T-helper 1 cell (primary cell): ENCODE measurements at places on chromosomes 5 and 9.

DNA sequence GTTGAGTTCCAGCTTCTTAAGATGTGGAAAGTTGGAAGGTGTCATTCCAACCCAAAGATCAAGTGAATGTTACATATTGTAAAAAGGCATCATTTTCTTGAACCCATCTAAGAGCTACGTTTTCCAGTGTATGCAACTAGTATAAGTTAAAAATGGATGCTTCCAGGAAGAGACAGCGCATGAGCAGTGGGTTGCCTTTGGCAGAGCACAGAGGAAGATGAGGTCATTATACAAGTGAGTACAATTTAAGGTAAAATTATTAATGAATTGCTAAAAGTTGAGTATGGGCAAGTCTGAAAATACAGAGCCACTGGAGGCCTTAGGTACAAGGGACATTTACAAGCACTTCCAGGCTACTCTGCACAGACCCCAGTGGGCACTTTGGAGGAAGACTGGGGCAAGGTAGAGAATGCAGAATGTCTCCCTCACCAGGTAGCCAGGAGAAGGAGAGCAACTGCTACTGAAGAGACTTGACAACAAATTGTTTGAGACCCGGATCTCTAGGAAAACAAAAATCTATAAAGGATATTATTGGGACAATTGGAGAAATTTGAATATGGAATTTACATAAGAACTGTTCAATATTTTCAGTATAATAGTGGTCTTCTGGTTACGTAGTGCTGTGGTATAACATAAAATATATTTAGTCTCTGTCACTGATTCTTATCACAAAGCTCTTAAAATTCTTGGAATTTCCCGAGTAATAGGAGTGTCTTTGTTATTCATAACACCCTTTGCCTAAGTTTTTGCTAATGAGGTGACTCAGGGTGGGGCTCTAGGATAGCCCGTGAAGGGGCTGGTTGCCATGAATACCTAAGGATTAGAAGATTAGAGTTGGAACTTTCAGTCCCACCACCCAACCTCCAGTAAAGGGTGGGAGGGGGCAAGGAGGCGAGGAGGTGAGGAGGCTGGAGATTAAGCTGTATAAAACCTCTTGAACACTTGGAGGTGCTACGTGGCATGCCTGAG is 129.9 kb upstream of the FER start:
- no peak for DNase-seq

GRCh38 chr5:180468732-180469585 is 25.2 kb upstream of the CNOT6 start:
- DNase-seq: no peak

GRCh38 chr9:2602704-2603116 is 18.9 kb upstream of the VLDLR start:
- DNase-seq: no peak

DNA sequence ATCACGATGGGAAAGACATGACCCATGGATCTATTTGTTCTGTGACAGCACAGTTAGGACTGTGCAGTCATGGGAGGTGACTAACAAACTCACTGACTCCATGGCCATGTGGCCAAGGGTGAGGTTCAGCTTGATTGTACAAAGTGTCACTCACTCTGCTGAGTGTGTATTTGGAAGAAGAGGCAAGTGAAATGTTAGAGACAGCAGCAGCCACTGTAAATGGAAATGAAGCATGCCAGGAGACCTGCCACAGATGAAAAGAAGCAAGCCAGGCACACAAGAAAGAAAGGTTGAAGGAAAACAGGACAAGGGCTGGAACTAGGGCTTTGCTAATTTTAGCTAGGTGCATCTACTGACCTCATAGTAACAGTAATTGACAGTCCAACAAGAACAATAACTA is 42.7 kb upstream of the PALM2AKAP2 start:
- no peak for DNase-seq

DNA sequence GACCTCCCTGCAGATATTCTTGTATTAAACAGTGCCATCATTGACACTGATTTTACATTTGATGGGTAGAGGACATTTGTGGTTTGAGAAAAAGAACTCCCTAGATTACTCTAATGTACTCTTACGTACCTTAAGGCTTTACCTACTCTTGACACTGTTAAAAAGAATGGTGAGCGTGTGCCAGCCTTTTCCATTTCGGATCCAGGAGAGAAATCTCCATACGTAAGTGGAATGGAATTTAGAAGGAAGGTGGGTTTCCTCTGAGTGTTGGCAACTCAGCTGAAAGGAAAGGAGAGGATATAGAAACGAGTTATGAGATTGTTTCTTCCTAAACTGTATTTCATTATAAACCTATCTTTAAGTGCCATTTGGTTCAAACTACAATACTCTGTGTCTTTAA is 40.9 kb downstream of the TNPO1 start:
- DNase-seq: no peak

DNA sequence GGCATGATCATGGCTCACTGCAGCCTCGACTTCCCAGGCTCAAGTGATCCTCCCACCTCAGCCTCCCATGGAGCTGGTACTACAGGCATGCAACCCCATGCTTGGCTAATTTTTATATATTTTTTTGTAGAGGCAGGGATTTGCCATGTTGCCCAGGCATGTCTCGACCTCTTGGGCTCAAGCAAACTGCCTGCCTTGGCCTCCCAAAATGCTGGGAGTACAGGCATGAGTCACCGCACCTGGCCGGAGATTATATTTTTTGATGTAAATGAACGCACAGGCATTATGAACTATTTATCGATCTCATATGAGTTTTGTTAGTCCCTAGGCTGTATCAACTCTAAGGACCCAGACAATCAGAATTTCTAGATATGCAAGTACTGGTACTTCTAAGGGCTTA is 25.5 kb upstream of the CEP120 start:
- DNase-seq: no peak

DNA sequence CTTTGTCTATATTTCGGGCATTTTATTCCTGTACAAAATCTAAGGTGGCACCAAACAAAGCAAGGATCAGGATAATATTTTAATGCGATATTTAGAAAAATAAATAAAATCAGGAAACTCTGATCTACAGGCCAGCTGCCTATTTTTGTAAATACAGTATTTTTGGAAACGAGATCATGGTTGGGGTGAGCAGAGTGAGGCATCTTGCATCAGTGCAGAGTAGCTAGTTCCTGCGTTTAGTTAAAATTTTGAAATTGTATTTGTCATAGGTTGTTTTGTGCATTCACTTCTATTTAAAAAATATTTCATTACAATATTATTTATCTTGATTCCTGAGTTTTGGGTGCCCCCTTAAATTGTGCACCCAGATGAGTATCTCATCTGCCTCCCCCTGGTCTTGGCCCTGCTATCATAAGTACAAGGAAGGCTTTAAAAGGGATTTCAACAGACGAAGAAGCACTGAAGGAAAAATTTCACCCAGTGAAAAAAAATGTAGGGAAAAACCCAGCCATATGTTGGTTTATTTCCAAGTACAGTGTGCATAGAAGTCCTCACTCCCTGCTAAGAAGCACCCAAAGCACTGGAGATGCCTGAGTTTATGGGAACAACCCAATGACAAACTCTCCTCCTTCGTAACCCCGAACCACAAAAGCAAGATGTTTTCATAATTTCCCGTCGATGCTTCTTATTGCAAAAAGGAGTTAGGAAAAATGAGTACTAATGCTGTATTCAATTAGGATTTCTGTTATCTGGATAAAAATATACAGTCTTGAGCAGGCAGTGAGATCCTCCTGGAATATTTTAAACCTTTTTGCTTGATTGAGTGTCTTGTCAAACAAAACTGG is 304.7 kb upstream of the CLINT1 start:
- DNase-seq: no peak

- no peak for DNase-seq
Measured at GRCh38 chr9:103483471-103484096, 488.5 kb downstream of the CYLC2 start.

DNA sequence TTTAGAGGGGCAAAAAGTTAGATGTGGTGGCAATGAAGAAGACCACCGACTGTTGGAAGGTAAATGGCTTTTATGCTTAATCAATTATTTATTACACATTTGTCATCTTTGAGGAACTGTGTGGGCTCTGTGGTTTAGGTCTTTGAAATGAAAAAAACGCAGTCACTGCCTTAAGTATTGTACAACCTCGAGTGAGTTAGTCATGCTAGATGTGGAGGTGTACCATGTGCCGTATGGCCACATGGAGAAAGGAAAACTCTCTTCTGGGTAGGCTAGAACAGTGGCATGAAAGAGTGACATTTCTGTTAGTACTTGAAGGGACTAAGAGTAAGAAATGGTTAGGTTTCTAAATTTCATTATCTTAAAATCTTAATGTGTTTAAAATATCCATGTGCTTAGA is 166.1 kb downstream of the HACD4 start:
- no peak for DNase-seq

DNA sequence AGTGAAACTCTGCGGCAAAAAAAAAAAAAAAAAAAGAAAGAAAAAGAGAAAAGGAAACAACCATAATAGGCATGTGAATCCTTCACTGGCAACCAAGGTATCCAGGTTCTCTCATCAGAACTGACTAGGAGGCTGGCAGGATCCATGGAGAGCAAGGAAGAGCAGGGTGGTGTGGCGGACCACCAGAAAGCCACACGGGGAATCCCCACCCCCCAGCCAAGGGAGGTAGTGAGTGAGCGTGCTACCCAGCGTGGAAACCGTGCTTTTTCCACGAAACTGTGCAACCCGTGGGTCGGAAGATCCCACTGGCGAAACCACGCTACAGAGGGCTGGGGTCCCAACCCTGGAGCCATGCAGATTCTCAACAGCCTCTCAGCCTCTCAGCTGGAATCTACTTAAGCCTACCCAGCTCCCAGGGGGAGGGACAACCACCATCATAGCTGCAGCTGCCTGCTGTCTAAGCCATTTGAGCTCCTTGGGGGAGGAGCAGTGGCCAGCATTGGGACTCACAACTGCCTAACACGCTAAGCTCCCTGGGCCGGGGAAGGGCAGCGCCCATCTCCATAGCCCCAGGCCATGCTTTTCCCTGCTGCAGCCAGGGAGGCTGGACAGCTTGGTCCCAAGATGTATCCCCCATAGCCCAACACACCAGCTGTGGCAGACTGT is 91.6 kb downstream of the PRELID2 start:
- no peak for DNase-seq

- DNase-seq: no peak
Measured at GRCh38 chr9:114244570-114244969, 78.3 kb upstream of the ORM1 start.

DNA sequence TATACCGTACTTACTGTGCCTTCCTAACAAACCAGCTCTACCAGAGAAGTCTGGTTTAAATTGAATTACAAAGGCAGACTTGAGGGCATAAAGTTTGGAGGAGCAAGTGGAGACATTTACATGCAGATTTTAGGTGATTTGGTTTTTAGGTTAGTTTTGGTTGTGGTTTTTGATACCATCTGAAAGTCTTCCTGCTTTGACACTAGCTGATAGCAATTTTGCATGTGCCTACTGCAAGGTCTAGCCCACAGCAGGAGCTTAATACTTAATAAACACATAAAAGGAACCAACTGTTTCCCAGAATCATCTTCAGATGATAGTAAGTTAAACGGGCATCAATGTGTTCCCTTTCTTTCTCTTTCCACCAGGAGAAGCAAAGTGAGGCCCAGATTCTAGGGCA is 3.4 kb upstream of the ESM1 start:
- no peak for DNase-seq

DNA sequence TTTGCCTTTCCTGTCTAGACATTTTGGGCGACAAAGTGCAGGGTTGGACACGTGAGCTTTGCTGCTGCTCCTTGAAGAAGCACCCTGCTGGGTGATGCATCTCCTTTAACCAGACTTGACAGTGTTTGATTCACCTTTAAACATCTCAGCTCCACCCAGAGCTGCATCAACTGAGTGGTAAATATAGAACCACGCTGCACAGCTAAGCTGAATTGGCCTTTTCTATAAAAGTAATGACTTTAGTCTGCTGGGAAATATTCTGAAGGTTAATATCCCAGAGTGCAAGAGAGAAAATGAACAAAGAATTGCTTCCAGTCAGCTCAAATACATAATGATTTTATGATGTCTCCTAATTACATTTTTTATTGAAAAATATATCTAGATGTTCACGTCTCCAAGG is 264.3 kb upstream of the ADCY2 start:
- DNase-seq: no peak

DNA sequence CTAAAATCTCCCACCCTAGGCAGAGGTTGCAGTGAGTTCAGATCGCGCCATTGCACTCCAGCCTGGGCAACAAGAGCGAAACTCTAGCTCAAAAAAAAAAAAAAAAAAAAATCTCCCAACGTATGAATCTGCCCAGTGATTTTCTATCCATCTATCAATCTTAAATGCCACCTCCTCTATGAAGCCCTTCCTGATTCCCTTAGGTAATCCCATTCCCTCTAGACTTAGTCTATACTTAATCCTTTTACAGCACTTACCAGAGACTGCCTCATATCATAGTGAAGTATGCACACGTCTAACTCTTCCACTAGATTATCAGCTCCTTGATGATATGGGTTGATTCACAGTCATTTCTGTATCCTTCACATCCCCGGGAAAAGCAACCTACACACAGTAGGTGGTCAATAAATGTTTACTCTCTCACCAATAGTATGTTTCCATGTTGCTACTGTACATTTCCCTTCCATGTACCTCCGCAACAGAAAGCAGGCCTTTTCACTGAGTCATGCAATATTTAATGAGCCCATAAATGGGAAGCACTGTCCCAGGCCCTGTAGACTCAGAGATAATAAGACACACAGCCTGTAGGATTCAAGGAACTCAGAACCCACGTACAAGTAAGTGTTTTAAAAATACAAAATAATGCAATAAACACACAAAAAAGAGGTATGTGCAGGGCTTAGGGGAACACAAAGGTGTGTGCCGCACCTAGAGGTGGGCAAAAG is 1.2 kb downstream of the DROSHA start:
- DNase-seq: no peak

GRCh38 chr5:159805021-159805420 is 111.3 kb upstream of the ADRA1B start:
- DNase-seq: no peak

- DNase-seq: no peak
Measured at GRCh38 chr5:176560364-176560763, 11.2 kb downstream of the CDHR2 start.

GRCh38 chr5:138901716-138902115 is 26.6 kb upstream of the LRRTM2 start:
- DNase-seq: no peak

GRCh38 chr9:115593587-115594091 is 475.7 kb upstream of the TNC start:
- no peak for DNase-seq

DNA sequence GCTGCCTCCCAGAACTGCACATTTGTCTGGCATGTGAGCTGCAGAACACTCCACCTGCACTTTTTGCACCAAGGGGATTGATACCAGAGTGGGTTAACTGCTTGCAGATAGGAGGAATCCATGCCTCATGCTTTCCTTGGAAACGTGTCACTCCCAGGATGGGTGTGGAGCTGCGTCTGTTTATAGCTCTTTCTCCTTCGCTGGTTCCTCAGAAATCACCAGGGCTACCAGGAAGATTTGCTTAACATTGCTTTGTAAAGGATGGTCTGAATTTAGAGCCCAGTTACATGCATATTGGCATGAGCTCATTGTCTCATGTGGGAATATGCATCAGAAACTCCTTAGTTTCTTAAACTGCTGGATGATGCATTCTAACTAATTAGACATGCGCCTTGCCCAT is 234.6 kb downstream of the GADD45G start:
- DNase-seq: no peak
